Left kidney (tissue), 8 donors: ENCODE measurements at places on chromosomes 6 and 20. TPM values are rescaled to one million over a fixed set of nuclear protein-coding genes. Genes with fewer than 3 reads are reported as not detected.

The HRH3 gene
- polyA plus RNA-seq, result 0.15 TPM

The TMEM200A gene
- 27.8 TPM for polyA plus RNA-seq

The GGTLC1 gene
- polyA plus RNA-seq, result not detected

The EMILIN3 gene
- polyA plus RNA-seq, result 7.7 TPM

The SPTLC3 gene
- polyA plus RNA-seq, result 28.6 TPM

The PCSK2 gene
- polyA plus RNA-seq, result 0.62 TPM

The GPR6 gene
- polyA plus RNA-seq, result not detected

The PACRG gene
- 20.2 TPM for polyA plus RNA-seq

The HCRTR2 gene
- polyA plus RNA-seq, result 0.35 TPM

The SDC4 gene
- polyA plus RNA-seq, result 156 TPM

The ULBP3 gene
- 8.5 TPM for polyA plus RNA-seq

DNA sequence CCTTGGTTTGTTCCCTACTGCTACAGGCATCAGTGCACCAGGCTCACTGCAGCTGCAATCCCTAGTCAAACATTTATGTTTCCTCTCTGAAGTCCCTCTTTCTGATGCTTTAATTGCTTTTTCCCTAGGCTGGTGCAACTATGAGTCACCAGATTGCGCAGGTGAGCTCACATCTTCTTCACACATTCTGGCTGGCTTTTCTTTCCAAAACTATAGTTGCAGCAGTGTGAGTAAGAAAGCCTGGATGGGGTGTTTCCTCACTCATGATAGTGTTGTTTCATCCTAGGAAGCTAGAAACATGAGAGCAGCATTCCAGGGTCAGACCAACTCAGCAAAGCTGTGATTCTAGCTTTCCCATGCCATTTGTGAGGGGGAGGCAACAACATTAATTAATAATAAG is 296.4 kb downstream of the PAX1 start:
- no peak for DNase-seq

GRCh38 chr20:36070451-36070850 is 84.1 kb upstream of the EPB41L1 start:
- DNase-seq, result no peak

- DNase-seq, result peak; percentile 51
These were observed 36.4 kb upstream of the SLC17A4 start for GRCh38 chr6:25717866-25718740.

GRCh38 chr6:3714111-3714510 is 37.4 kb downstream of the PXDC1 start:
- DNase-seq, result no peak

DNA sequence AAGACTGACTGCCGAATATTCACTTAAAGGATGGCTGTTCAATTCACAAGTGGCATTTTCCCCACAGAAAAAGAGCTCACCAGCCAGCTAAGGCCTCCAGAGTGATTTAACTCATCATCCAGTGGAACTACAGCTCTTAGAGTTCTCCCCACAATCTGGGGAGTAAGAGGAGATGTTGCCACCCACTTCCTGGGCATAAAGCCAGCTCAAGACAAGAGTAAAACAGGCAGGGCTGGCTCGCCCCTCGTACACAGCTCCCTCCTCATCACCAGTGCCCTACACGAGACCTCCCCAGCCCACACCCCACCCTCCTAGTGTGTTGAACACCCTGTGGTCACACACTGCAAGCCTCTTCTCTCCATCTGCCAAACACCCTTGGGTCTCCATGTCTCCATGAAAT is 47.2 kb upstream of the IPCEF1 start:
- DNase-seq, result no peak

DNA sequence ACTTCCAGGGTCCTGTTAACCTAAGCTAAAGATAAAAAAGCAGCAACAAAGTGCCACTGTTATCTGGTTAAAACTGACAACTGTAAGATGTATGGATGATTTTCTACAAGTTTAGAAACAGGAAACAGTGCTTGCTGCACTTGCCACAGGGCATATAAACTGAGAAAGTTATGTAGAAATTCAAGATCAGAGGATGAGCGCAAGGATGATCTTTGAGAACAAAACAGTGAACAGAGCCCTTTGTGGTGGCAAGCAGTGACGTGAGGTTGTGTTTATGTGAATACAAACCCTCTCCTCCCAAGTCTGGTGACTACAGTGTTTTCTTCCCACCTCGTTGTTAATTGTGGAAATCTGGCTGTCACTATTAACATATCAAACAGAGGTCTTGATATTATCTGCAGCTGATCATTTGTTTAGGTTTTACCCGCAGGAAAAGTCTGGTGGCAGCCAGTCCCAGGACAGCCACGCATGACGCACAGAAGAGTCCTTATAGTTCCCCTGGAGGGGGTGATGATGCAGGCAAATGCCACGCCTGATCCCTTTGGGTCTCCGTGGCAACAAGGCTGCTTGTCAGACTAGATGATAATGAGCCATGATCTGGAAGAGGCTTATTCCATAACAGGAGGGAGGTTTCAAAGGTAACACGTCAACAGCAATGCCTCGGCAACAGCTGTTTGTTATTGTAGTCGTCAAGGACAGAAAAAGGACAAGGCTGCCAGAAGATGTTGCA is 43.1 kb upstream of the TNFAIP3 start:
- no peak for DNase-seq

DNA sequence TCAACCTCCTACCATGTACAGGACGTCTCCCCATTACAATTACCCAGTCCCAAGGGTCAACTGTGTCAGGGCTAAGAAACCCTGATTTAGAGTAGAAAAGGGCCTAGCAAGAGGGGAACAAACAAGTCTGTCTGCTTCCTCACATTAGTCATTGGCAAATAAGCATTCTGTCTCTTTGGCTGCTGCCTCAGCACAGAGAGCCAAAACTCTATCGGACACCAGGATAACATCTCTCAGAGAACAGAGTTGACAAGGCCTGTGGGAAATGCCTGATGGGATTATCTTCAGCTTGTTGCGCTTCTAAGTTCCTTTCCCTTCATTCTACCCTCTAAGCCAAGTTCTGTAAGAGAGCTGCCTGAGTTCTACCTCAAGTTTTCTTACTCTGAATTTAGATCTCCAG is 19.0 kb upstream of the VSX1 start:
- no peak for DNase-seq

DNA sequence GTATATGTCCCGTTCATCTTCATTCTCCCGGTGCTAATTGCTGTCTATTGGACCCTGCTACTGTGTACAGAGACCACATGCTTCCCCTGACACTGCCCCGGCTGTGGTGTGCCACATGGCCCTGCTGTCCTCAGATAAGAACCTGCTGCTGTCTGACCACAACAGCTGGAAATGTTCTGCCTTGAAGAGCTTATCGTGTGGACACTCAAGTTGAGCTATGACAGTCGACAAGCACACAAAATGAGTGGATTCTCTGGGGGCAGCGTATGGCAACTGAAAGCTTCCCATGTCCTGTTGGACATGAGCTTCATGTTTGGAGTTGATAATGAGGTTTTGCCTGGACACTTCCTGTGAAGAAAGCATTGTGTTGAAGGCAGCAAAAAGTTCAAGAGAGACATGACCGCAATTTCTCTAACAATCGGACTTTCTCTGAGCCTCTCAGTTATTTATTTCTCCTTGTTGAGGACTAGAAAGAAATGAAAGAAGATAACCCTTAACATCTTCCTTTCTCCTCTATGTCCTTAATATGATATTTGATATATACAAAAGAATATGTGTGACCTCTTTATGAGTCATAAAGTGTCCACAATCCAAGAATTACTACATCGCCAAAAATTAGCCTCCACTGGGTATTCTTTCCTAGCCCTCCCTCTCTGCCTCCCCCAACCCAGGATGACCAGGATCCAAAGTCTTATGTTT is 187.1 kb upstream of the TCF21 start:
- peak; percentile 73 for DNase-seq

DNA sequence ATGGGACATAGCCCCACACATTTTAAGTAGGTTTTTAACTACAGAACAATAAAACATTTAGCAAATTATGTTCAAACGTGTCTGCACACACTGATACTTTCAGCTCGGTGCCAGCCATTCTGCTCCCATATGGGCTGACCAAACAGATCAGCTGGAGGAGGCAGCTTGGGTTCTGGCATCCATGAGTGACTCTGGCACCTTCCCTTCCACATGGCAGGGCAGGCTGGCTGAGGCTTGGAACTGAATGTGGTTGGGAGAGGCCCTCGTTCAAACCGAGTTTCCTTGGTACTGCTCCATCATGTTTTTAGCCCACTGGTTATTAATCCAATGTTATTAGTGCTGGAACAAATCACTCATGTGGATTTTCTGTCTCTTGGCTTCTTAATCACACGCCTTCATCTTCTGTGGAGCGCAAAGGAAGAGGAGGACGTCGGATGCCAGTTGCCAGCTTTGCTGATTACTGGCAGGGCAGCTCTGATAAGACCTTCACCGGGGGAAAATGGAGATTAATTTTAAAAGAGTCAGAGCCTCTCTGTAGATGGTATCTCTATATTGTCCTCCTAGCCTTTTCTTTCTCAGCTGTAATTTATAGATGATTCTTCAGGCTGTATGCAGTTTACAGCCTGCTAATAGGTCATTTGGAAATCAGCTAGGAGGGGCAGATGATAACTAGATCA is 93.1 kb upstream of the TIAM2 start:
- no peak for DNase-seq

GRCh38 chr6:33981861-33982260 is 164.0 kb downstream of the GRM4 start:
- DNase-seq, result no peak

- DNase-seq, result peak; percentile 27
These were observed 927 bp upstream of the MANEA start for GRCh38 chr6:95576218-95576997.

DNA sequence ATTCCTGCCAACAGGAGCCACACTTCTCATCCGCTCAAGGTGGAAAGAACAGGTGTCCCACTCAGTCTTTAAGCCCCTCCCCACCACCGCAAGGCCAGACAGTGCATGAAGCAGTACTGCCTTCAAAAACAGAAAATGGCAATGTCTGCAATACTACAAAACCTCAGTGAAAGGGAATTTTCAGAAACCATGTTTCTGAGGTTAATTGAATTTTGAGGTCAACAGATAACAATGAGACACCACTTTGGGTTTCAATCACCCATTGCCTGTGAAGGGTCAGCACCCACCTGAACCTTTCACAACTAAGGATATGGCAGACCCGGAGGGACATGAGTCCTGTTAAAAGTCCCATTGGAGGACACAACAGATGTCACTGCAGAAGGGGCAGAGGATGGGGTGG is 13.0 kb downstream of the ZC3H12D start:
- no peak for DNase-seq

GRCh38 chr6:51472745-51473487 is 614.5 kb downstream of the PKHD1 start:
- DNase-seq, result no peak

DNA sequence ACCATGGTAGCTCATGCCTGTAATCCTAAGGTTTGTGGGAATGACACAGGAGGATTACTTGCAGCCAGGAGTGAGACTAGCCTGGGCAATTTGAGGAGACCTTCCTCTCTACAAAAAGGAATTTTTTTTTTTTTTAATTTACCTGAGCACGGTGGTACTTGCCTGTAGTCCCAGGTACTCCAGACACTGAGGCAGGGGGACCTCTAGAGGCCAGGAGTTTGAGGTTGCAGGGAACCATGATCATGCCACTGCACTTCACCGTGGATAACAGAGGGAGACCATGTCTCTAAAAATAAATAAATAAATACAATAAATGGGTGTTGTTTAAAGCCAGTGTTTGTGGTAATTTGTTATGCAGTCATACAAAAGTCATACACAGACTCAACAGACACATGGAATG is 2.4 kb upstream of the HLA-F start:
- DNase-seq, result no peak

GRCh38 chr6:29728173-29728874 is 5.1 kb downstream of the HLA-F start:
- DNase-seq, result no peak

DNA sequence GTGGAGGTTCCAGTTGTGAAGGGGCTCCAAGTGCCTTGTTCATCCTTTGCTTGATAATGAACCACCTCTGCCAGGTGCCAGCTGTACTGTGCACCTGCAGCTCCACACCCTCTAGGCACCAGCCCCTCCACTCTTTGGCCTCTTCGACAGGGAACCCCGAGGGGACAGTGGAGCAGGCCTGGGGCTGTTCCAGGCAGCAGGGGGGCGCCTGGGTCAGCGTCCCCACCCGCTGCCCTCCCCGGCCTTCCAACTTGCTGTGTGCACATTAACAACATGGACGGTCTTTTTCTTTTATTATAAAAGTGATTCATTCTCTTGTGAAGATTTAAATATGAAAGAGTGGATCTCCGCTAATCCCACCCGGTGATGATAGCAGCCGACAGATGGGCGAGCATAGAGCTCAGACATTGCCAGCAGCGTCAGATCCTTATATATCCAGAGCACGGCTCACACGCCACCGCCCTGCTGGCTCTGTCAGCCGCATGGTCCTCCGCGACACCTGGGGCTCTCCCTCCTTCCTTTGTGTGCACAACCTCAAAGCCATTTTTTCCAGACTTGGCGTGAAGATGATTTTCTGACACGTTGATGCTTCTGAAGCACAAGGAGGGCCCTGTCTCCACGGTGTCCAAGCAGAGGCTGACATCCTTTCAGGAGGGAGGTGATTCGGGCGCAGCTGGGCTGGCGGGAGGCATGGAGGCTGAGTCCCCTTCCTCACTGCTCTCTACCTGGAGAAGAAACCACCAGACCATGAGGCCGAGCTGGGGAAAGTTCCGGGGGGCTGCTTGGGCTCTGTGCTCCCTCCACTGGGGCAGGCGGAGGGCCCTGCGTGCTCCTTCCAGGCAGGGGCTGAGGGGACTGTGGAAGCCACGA is 22.2 kb upstream of the MRGBP start:
- DNase-seq, result no peak

GRCh38 chr20:59005523-59006166 is 1.4 kb downstream of the CTSZ start:
- DNase-seq, result no peak

GRCh38 chr6:35483893-35484645 is 12.8 kb downstream of the TEAD3 start:
- DNase-seq, result no peak

DNA sequence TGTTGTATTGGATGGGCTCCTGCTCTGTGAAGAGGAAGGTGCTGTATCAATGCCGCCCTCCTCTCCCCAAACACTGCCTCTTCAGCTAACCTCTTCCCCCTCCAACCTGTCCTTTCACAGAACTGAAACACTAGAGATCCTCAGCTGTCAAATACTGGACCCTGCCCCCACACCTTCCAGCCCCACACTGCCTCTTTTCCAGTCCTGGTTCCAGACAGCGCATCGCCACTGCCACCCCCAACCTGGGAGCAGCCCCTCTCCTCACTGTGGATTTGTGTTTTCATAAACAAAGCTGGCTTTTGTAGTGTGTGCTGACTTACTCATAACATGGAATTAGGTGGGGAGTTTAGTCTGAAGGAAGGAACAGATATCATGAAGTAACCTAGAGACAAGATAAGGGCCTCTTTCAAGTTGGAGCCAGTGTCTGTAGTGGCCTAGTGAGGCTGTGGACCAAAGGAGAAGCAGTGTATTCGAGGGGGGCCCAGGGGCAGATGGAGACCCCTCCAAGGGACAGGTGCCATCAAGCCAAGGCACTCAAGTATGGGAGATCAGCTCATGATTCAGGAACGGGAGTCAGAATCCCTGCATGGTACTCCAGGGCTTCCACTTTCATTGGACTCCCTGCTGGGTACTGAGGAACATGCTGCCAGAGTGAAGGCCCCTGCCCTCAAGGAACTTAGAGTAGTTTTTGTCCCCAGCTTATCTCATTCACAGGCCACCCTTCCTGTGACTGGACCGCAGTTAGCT is 2.1 kb downstream of the SCUBE3 start:
- no peak for DNase-seq
